Esophagus squamous epithelium (tissue), 5 donors: ENCODE measurements at places on chromosomes 16 and 17. TPM values are rescaled to one million over a fixed set of nuclear protein-coding genes. Genes with fewer than 3 reads are reported as not detected.

- DNase-seq = no peak
Observed at GRCh38 chr16:82949016-82949415, 322.2 kb downstream of the CDH13 start.

DNA sequence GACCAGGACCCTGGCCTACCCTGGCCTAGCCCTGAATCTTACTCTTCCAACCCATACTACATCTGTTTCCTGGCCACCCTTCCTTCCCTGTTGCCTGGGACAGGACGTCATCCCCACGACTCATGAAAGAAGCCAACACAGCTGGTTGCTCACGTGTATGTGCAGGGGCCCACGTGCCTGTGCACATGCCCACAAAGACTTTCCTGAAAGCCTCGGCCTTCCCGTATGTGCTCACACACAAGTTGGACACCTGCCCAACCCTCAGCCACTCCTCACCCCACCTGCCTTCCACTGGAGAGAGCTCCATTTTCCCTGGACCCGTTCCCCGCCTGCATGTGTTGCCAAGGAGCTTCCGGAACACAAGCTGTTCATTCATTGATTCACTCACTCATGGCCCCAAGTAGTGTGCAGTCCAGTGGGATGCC, 7.0 kb downstream of the PLXDC1 start:
- peak; percentile 30 for DNase-seq

GRCh38 chr17:48625495-48626244, 488 bp downstream of the HOXB9 start:
- DNase-seq = no peak

The CLEC18A gene
- 0.75 TPM for total RNA-seq

The NDRG4 gene
- total RNA-seq = 62.1 TPM

The KRT17 gene
- 84.2 TPM for total RNA-seq

The SOCS7 gene
- 21.6 TPM for total RNA-seq
